ENCODE measurements at places on chromosomes 11 and 22. TPM values are rescaled to one million over a fixed set of nuclear protein-coding genes. Genes with fewer than 3 reads are reported as not detected.

SGSM1 gene
- polyA plus RNA-seq = 0.19 TPM

GRCh38 chr11:6778518-6778917 lies 4.3 kb upstream of the OR2AG1 start:
- DNase-seq = no peak

TRIM48 gene
- polyA plus RNA-seq = not detected

APOBEC3G gene
- polyA plus RNA-seq = 3.3 TPM

DNA sequence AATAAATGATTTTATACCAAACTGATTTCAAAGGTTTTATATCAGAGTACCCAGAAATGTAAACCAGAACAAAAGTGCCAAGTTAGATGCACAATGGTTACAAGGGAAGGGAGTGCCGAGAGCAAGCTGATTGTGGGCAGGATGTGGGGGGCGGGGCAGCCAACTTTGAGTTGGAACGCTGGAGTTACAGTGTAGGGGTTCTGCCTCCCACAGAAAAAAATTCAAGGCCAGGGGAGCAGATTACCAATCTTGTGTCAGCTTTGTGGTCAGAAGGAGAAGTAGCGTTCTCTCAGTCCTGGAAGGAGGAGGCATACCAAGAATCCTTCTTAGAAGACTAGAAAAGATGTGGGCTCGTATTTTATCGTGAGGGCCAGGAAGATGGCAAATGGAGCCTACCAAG lies 15.9 kb upstream of the POU2AF2 start:
- DNase-seq = no peak

DNA sequence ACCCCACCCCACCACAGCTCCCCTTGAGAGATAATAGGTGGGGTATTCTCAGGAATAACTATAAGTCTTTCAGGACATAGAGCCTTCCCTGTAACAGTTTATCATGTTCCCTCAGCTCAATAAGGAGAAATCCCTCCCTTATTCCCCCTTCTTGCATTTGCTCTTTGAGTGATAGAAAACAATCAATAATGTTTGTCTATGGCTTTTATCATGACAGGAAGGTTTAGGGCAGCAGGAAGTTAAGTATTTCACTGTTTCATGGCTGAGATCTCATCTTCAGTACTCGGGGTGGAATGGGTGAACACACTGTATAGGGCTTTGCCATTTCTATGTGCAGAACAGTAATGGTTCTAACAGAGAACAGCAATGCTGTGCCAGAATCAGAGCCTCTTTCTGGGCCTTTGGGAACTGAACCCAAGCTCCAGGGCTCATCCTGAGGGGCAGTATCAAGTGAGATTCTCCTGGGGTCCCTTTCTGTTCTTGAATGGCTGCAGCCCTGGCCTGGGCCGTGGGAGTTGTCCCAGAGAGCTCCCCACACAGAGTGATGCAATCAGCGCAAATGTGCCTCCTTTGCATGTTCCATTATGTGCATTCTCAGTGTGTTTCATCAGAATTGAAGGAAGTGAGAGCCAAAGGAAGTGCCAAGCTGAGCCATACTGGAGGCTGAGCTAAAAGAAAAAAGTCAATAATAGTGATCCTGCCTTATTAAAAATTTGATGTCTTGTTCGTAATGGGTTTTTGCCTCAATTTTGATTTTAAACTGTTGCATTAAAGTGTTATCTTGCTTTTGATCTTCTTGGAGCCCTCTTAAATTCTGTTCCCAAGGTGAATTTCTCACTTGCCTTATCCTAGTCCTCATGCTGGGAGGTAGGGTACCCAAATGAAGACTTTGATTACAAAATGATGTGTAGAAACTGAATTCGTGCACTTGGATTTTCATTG lies 2.9 kb upstream of the CYP2R1 start:
- no peak for DNase-seq

GRCh38 chr11:112514011-112514740 lies 253.5 kb upstream of the PLET1 start:
- DNase-seq = no peak

DNA sequence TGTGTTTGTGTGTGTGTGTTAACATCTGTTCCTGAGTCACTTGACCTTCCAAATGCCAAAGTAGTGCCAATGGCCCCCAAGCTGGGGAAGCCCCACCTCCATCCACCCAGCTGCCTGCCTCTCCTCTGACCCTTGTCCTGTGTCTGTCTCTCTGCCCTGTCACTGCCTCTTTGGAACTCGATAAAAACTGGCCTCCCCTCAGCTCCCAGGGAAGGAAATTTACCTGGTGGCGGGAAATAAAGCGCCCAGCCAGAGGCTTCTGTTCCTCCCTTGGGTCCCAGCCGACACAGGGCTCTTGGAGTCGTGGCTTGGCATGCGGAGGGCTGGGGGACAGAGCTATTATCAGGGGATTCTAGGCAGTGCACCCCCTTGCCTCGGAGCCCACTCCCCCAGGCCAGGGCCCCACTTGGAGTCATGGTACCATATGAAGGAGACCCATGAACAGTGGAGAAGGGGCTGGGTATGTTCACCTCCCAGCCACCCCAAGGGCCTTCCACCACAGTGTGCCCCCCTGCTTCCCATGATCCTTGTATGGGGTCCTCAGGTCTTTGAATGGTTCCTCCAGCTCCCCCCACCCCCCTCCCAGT lies 6.2 kb downstream of the KCNC1 start:
- no peak for DNase-seq

MAP6 gene
- 15.6 TPM for polyA plus RNA-seq

DNA sequence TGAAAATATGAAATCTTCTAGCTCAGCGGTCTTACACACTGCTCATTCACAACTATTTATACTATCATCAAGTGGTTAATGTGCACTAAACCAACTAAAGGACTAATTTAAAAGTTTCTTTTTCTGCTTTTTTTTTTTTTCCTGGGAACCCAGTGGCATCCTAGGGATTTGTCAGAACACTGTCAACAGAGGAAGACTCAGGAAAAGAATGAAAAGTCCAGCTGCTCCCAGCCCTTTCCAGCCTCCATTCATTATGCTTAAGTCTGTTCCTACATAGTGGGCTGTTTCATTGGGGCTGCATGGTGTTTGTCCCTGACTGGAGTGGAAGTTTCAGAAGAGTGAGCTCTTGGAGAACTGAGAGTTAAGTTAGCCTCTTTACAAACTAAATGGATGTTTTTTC lies 391.1 kb downstream of the AASDHPPT start:
- no peak for DNase-seq

C11orf87 gene
- 0.21 TPM for polyA plus RNA-seq

DNA sequence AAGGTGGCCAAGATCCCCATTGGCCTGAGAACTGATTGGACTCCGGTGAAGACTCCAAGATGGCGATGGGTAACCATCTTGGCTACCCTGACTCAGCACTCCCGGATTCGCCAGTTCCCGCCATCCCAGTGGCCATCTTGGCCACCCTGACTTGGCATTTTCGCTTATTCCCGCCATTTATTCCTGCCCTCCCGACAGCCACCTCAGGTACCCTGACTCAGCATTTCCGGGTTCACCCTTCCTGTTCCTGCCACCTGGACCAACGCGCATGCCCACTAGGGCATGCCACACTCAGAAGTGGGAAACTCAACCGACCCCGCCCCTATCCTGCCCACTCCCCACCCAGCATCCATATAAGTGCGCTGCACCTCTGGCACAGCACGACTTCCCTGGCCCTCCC lies 7.8 kb downstream of the OR8K5 start:
- DNase-seq = no peak

KDELR3 gene
- polyA plus RNA-seq = 19.3 TPM

- DNase-seq = peak; percentile 73
Measured at GRCh38 chr22:39349506-39349966, 255 bp upstream of the SYNGR1 start.

DNA sequence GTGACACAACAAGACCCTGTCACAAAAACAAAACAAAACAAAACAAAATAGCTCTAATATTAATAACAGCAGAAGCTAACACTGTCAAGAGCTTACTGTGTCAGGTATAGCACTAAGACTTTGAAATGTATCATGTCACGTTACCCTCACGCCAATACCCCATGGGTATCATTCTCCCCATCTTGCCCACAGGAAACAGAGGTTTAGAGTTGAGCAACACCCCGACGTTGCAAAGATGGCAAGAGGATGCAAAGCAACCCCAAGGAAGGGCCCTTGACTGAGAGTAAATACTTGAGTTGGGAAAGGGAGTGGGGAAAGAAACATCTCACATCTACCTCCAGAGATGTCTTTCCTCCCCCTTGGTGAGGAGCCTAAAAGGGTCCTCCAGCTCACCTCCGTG lies 366.8 kb downstream of the LARGE1 start:
- DNase-seq = no peak

- no peak for DNase-seq
Measured at GRCh38 chr11:69471729-69472540, 9.5 kb upstream of the LINC01488 start.

DNA sequence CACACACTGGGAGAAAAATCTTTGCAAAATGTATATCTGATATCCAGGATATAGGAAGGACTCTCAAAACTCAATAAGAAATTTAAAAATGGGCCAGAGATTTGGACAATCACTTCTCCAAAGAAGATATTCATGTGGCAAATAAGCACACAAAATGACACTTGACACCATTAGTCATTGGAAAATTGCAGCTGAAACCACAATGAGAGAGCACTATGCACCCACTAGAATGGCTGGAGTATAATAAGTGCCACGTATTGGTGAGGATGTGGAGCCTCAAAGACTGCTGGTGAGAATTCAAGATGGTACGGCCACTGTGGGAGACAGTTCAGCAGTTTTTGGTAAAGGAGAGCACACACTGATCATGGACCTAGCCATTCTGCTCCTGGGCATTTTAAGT lies 12.8 kb upstream of the OSBPL5 start:
- DNase-seq = no peak

GNB1L gene
- 4.3 TPM for polyA plus RNA-seq

GRCh38 chr22:42623301-42623751 lies 8.6 kb upstream of the POLDIP3 start:
- no peak for DNase-seq

DNA sequence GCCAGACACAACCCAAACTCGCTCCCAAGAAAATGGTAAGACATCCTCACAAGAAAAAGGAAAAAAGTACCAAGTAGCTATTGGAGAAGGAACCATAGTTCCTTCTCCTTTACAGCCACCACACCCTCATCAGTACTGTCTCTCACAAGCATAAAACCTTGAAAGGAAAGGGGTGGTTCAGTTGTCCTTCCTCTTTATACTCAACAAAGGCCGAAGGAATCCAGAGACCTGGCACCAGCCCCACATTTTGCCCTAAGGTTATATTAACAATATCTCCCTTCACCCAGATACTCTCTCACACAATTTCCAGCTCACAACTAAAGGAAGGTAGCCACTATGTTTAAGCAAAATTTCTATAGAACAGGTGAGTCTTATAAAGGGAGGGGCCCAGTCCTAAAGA lies 8.5 kb downstream of the FHIP1B start:
- DNase-seq = no peak
